ENCODE measurements at places on chromosomes 7 and 10.

DNA sequence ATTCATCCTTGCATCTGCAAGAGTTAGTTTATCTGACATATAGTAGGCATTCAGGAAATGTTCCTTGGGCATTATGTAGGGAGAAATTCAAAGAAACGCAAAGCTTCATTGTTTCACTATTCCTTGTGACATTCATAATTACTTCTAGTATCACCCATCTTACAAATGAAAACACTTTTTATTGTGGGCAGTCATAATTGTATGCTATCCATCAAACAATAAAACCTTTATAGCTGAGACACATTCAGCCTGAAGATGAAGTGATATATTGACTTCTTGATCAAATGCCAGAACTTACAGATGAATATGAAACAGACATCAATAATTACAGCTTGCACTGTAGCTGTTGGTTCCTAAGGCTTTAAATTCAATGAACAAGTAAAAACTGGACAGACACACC lies 36.4 kb downstream of the FAM204A start:
- DNase-seq = no peak

DNA sequence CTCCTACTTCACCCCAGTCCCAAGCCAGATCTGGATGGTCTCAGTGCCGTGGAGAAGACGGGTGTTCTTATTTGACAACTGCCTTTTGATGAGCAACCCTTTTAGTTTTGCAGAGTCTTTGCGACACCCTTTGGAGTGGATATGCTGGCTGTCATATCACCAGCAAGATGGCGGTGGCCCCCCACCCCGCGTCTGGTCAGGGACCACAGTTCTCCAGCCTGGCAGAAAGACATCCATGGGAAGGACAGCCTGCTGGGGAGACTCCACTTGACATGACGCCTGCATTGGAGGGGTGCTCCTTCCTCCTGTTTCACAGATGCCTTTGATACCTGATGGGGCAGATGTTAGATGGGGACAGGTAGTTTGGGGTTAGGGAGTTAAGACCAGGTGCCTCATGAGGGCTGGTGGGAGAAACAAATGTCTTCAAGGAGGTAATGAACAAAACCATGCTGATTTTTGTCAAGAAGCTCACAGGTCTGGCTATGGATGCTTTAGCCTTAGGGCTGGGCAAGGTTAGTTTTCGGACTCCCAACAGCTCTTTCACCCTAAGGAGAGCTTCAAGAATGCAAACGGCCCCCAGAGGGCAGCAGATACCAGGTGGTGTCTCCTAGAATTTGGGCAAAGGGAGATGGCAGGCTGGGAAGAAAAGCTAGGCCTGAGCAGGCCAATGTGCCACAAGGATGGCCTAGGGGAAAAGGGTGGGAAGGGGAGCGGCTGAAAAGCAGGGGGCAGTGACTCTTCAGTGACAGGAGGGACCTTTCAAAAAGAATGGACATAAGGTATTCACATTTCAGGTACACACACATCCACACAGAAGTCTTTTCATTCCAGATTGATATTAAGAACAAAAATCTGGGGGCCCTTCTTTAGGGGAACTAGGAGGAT lies 95.2 kb downstream of the CLEC2L start:
- no peak for DNase-seq

- no peak for DNase-seq
Measured at GRCh38 chr7:114414156-114415063, at the start of gene FOXP2. Gene FOXP2 (plus strand): TSS chr7:114414815. CDS start chr7:114426512, 11,697 bp downstream.

DNA sequence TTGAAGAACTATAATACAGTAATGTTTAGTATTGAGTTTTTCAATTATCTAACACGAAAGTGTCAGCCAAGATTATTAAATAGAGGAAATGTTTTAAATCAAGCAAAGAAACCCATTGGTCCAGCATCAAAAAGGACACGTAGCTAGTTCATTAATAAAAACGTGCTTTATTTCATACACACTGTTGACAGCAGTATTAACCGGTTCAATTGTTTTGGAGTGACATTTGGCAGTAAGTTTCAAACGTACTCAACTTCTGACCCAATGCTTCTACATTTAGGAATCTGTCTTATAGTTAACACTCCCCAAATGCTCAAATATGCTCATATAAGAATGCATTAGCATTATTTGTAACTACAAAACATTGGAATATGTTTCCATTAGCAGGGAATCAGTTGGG lies 41.3 kb downstream of the SLC16A12 start:
- DNase-seq = no peak

DNA sequence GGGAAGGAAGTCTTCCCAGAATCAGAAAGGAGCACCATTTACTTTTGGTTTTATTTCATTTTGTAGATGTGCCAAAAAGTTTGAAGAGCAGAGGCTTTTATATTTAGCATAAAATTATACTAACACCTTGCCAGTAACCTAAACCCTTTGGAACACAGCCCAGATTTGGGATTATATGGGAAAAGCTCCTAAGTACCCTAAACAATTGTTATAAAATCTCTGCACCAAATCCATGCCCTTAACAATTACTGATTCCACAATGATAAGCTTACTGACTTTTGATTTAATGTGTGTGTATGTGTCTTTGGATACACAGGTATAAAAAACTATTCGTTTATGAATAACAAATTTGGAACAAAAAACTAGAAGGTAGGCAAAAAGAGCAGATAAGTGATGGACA lies 39.0 kb upstream of the TMEM229A start:
- no peak for DNase-seq

All from stimulated activated CD4-positive, alpha-beta T cell treated with anti-CD3 and anti-CD28 coated beads, Interleukin-1b, Interleukin-23, amount 100 ng/mL, for 1 hour (primary cell).